Activated T-helper 1 cell treated with Interleukin-2 at 50 U/mL for 16 hours (primary cell): ENCODE measurements at places on chromosomes 6 and 20.

DNA sequence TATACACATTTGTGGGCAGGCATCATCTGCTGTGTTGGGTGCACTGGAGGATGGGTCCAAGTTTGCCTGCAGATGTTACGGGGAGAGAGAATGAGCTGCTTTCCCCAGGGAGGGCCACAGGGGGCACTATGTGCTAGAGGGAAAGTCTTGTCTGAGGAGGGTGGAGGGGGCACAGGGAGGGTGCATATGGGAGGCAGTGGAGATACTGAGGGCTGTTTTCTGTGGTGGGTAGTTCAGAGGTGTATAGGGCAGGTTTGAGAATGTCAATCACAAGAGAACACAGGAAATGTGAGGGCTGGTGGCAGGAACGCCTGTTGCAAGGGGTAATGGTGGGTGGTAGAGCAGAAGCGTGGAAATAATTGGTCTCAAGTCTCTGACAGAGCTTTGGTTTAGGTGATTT lies 7.7 kb upstream of the PTPRA start:
- no peak for DNase-seq

DNA sequence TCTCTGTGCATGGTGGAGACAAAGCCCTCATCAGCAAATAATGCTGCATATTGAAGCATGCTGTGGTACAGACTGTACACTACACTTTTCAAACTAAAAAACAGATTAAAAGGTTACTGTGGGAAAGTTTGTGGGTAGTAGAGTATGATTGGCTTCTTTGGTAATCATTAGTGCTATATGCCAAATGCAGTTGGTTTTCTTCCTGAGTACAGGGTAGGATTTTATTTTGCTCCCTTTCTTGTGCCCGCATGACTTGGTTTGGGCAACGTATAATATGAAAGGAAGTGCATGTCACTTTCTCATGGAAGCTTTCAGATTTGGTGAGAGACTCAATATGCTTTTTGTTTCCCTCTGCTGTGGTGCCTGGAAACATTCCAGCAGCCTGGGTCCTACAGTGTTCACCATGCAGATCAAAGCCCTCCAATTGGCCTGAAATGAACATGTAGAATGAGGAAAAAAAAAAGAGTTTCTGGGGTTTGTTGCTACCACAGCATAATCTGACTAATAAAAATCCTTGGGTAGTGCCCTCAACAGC lies 270.7 kb upstream of the ADGRB3 start:
- DNase-seq, result no peak

DNA sequence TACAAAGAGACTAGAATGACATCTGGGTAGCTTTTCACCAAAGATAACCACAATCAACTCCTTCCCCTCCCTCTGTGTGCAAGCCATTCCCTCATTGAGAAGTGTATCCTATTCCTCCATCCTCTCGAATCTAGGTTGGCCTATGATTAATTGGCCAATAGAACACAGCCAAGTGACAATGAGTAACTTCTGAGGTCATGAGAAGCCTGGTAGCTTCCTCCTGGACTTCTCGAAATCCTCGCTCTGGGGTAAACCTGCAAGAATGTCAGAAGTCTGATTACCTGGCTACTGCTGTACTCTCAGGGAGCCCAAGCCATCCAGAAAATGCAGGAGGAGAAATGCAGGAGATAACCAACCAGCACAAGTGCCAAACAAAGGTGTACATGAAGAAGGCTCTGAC lies 13.1 kb downstream of the ARHGAP18 start:
- no peak for DNase-seq

GRCh38 chr20:38603286-38603685 lies 1.7 kb downstream of the ARHGAP40 start:
- DNase-seq, result no peak

DNA sequence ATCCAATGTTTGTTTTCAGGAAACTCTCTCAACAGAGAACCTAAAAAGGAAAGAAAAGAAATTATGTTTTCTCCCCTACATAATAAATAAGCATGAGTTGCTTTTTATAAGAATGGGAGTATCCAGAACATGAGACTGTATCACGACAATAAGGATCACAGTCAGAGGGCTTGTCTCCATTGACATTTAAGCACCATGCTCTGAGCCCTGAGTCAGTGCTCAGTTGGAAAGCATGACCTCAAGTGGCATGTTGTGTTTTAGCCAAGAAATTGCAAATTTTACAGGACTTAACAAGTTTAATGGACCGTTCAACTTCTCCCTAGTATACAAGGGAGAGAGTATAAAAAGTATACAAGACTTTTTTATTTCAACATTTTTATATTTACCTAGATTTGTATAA lies 431.6 kb downstream of the GJA1 start:
- DNase-seq, result no peak

- DNase-seq, result no peak
Measured at GRCh38 chr6:81689580-81689979, 62.9 kb downstream of the TENT5A start.

GRCh38 chr6:148112851-148113319 lies 229.8 kb upstream of the SASH1 start:
- DNase-seq, result no peak

GRCh38 chr6:22112461-22112860 lies 184.4 kb downstream of the PRL start:
- no peak for DNase-seq

DNA sequence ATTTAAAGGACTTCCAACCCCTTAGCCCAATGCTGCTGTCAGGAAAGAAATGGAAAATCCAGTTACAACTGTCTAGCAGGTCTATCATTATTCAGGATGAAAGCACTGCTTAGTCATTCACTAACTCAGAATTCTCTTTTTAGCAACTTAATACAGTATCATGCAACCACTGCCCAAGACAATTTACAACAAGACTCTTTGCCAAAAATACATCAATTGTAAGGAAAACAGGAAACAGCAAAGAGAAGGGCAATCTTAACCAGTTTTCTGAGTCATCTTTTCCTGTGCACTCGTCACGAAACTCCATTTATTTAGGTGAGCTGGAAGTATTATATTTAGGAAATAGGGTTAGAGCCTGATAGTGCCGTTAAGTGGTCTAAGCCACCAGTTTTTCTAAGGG lies 1197.7 kb upstream of the CITED2 start:
- no peak for DNase-seq

GRCh38 chr6:27679964-27680694 lies 207.2 kb upstream of the ZNF184 start:
- no peak for DNase-seq

GRCh38 chr6:2738373-2738979 lies 12.2 kb downstream of the MYLK4 start:
- peak; percentile 5 for DNase-seq

- no peak for DNase-seq
Measured at GRCh38 chr6:126300126-126300525, 39.8 kb upstream of the CENPW start.

- no peak for DNase-seq
Measured at GRCh38 chr6:45163952-45164766, 164.0 kb upstream of the RUNX2 start.

DNA sequence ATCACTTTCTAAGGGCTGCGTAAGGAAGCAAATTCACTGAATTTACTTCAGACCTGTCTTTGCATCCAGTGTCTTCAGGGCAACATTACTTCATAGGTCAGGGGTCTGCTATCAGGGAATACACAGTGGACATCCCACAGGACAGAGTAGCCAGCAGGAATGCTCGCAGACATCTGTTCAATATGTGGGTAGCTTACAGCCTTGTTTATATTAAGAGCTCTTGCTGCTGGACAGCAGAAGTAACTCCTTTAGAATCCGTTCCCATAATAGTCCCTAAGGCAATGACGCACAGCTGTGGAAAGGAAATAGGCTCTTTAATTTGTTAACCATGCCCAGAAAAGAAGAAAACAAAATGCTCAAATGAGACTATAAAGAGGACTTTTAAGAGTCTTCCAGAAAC lies 198.7 kb downstream of the MOXD1 start:
- DNase-seq, result no peak

DNA sequence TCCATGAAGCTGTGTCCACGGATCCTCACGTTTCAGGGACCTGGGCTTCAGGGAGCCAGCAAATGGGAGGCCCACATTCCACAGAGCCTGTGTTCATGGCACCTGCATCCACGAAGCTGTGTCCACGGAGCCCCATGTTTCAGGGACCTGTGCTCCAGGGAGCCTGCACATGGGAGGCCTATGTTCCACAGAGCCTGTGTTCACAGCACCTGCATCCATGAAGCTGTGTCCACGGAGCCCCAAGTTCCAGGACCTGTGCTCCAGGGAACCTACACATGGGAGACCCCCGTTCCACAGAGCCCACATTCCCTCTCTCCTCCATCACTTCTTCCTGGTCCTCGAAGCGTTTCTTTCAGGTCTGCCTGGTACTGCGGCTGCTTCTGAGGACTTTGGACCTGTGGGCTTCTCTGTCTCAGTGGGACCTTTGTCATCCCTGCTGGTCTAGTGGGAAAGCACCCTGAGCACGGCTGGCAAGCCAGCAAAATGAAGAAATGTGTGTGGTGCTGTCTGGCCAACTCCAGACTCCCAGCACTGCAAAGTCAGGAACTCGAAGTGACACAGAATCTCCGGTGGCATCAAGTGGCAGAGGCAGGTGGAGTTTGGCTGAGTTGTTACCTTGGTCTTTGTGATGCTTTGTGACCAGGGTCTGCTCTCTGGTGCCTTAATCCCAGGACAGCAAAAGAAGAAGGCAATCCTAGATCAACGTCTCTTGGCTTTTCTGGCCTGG lies 245.9 kb downstream of the DLL1 start:
- DNase-seq, result no peak

DNA sequence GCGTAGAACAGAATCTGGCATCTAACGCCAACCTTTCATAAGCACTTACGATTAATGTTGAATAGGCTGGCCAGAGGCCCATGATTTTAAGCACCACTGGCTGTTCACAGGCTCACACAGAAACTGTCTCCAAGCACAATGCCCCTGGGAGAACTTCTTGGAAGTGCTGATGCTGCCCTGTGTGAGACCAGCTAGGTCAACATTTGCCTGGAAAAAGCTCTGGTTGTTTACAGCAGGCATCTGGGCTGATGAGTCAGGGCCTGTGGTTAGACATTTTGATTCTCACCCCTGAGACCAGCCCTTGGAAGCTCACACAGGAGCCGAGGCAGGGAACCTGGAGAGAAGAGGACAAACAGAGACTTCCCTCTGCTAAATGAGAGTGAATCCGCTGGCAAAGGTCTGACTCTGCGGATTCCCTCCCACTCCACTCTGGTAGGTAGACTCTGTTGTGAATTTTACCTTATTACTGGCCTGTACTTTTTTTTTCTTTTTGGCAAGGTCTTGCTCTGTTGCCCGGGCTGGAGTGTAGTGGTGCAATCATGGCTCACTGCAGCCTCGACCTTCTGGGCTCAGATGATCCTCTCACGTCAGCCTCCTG lies 6.8 kb upstream of the SULF2 start:
- DNase-seq, result no peak

GRCh38 chr6:6870921-6871320 lies 236.8 kb upstream of the RREB1 start:
- no peak for DNase-seq

GRCh38 chr20:14698605-14699373 lies 361.4 kb upstream of the FLRT3 start:
- DNase-seq, result no peak

DNA sequence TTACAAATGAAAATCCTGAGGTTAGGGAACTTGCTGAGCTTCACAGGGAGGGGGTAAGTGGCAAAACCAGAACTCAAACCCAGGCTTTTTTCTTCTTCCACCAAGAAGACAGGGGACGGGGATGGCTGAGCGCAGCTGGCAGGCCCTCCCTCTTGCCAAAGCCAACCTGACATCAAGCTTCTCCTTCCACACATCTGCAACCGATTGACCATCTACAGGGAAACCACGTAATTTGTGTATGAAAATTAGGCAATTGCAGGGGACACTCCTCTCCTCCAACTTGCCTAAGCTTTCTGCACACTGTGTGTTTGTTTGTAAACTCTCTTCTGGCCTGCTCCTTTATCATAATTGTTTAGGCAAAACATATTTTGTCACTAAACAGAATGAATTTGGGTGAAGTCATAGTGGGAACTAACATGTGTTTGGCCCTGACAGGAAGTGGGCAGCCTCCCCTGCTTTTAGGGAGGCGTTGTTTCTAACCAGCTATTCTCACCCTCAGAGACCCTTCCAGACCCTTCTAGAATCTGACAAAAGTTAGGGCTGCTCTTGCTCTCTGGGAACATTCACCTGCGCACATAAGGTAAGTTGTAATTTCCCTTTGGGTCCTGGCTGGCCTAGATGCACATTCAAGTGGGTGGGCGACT lies 18.9 kb downstream of the ZNF831 start:
- no peak for DNase-seq

DNA sequence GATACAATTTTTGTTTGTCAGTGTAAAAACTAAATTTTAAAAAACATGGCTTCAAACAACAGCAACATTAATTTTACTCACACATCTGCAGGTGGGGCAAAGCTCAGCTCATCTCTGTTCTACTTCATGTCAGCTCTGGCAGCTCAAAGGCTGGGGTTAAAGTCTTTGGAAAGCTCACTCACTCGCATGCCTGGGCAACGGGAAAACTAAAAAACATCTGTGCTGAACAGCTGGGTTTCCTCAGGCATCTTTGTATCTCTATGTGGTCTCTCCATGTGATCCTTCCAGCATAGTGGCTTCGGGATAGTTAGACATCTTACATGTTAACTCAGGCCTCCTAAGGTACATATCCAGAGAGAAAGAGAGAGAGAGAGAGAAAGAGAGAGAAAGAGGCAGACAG lies 499.6 kb downstream of the RFPL4B start:
- DNase-seq, result no peak

DNA sequence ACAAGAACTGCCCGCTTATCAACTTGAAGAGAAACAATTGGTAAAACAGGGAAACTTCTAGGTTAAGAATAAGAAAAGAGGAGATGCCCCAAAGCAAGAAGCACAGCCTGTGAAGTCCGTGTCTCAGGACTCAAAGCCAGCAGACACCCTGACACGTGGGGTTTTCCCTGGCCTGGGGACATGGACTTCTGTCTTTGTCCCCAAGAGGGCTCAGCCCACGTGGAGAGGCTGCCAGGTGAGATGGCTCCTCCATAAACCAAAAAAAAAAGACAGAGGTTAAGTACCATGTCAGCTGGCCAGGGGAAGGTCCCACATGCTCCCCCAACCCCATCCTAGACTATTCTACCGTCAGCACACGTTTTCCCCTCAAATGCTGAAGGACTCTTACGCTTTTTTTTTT lies 9.9 kb downstream of the SERPINB6 start:
- no peak for DNase-seq

GRCh38 chr20:32975698-32976674 lies 28.2 kb downstream of the SUN5 start:
- DNase-seq, result no peak

DNA sequence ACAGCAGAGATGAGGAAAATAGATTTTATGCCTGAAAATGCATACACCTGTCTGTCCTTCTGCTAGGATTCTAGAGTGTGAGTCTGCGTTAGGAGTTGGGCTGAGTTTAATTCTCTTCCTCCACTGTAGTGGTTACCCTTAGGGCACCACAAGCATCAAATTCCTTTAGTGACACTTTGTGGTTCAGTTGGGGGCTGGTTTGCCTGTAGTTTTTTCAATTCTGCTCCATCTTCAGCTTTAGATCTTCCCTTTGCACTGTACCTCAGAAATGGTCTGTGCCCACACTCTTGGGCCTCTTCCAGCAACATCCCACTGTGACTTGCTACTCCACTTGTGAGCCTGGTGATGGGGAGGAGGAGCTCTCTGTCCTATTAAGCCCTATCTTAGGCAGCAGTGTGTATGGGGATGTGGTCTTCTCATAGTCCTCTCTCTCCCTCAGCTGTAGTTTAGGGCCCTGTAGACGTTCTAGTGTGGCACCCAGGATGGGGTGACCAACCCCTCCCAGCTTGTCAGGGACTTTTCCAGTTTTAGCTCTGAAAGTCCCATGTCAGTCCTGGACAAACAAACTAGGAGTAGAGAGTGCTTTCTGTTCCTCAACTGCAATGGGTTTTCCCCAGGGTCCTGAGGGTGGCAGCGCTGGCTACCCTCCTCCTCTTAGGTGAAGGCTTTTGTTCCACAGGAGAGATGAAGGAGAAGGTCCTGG lies 19.7 kb upstream of the OGFRL1 start:
- DNase-seq, result no peak
